ENCODE measurements at places on chromosomes 5 and 9.

- DNase-seq: no peak
Observed at GRCh38 chr9:18006591-18006990, 427.7 kb downstream of the SH3GL2 start.

- no peak for DNase-seq
Observed at GRCh38 chr5:37703841-37704241, 136.0 kb downstream of the GDNF start.

DNA sequence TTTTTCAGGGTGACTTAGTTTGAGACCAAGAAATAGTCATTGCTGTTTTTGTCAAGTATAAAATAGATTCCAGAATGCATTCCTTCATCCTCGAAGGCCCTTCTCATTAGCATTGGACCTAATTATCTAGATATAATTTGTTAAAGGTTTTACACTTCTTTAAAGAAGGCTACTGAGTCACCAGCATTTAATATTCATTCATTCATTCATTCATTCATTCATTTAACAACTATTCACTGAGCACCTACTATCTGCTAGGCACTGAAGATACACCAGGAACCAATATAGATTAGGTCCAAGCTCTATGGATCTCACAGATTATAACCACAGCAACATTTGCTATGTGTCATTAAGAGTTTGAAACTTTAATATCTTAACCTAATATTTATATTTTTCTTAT lies 11.1 kb upstream of the REEP5 start:
- DNase-seq: no peak

- DNase-seq: no peak
Observed at GRCh38 chr9:137315581-137316011, 13.5 kb upstream of the NRARP start.

DNA sequence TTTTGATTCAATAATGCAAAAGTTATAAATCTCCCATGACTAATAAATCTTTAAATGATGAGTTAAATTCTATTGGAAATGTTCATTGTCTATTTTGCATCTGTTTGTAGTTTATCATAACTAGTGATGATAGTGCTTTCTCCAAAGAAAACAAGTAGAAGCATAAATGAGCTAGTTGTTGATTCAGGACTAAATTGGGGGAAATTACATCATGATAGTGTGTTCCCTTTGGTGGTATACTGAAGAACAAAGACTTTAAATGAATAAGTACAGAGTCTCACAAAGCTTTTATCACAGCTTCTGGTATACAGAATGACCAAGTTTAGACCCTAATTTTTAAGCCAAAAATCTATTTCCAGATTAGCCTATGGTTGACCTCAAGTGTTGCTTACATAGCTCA lies 173.8 kb downstream of the MCTP1 start:
- no peak for DNase-seq

DNA sequence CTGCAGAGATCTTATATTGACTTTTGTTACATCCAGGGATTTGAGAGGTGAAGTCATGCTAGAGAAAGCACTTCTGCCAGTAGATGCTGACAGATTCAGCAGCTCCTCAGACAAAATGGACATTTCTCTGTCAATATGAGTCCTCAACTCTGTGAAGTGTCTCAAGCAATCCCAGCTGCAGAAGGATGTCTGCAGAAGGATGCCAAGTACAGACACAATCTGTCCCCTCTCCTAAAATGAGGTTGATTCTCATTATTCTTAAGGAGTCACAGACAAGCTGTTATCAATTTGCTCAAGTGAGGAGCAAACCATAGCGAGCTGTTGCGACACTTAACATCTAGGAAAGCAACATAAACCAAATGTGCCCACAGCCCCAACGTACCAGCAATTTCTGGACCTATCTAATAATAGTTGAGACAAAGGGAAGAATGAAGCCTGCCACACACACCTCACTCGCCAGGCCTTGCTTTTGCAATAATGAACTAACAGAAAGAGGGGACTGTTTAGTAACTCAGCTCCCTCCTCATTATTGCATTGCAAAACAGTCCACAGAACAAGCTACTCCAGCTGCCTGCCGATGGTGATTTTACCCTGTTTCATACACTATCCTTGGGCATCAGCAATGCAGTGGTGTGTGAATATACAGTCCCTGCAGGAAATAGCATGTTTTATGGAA lies 364.2 kb upstream of the PDE4D start:
- no peak for DNase-seq

- no peak for DNase-seq
Observed at GRCh38 chr5:91207248-91207647, 175.9 kb downstream of the ARRDC3 start.

DNA sequence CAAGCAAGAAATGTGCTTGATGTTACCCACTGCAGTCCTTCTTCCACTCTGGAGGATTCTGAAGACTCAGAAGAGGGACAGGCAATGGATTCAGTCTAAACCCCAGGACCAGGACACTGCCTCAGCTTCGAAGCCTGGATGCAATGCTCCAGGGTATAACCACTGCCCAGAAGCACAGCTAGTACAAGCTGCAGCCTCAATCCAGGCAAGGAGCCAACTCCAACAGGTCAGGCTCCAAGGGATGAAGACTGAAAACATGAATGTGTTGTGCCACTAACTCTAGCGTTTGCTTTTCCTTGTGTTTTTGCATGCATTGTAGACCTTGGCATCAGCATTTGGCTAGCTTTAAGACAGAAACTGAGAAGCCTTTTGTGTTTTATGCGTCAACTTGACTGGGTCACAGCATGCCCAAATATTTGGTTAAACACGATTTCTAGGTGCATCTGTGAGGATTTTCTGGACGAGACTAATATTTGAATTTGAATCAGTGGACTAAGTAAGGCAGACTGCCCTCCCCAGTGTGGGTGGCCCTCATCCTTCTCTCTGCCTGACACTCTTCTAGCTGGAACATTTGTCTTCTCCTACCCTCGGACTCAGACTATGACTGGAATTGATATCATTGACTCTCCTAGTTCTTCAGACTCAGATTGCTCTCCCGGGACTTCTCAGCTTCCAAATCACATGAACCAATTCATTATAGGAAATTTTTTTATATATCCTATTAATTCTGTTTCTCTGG lies 20.5 kb upstream of the GPX3 start:
- no peak for DNase-seq

DNA sequence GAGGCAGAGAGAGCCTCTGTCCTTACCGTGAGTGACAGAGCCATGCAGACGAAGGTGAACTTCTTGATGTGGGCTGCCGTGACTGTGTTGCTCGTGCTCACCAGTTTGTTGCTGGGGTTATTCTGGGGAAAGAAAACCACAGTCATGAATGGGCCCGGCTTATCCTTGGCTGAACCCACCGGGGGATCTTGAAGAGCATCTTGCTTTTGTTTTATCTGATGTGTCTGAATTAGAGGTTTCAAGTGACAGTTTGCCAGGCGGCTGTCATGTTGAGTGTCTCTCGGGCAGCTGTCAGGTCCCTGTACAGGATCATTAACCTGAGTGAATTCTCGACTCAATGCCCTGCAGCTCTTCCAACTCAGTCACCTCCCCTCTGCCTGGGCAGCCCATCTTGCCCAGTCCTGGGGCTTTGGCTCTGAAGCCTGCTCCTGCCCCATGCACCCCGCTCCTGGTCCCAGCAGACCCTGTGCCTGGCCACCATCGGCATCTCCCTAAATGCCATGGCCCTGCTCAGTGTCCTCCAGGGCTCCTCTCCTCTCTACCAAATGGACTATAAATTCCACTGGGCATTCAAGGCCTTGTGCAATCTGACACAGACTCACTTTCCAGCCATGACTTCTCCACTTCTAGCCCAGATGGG lies 77.4 kb downstream of the OTULIN start:
- no peak for DNase-seq

DNA sequence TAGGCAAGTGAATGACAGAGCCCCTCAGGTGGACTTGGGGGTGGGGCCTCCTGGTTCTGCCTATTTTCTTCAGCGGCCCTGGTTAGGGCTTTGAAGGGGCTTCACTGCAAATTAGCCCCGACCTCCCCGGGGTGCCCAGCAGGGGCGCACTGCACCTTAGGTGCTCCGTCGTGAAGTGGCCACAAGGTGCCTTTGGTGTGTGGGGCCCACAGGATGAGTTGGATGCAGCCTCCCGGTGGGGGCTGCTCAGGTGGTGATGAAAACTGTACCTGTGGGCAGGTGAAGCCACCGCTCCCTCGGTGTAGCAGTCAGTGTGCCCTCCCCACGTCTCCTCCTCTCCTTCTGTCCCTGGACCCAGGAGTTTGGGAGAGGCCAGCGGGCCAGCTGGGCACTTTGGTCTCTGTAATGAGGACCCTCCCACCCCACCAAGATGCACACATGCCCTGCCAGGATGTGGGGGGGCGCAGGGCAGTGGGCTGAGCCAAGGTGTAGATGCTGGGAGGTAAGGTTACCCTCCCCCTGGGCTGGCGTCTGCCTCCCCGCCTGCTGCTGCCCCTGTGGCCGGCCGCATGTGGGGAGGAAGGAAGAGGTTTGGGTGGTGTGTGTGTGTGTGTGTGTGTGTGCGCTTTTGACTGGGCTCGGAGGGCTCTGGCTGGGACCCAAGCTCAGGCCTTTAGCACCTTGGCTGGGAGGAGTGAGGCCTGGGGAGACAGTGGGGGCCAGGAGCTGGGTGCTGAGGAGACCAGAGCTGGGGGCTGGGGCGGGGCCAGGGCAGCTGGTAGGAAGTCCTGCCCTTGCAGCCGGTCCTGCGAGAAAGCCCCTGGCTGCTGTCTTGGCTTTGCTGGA lies 55.6 kb downstream of the RXRA start:
- DNase-seq: no peak

DNA sequence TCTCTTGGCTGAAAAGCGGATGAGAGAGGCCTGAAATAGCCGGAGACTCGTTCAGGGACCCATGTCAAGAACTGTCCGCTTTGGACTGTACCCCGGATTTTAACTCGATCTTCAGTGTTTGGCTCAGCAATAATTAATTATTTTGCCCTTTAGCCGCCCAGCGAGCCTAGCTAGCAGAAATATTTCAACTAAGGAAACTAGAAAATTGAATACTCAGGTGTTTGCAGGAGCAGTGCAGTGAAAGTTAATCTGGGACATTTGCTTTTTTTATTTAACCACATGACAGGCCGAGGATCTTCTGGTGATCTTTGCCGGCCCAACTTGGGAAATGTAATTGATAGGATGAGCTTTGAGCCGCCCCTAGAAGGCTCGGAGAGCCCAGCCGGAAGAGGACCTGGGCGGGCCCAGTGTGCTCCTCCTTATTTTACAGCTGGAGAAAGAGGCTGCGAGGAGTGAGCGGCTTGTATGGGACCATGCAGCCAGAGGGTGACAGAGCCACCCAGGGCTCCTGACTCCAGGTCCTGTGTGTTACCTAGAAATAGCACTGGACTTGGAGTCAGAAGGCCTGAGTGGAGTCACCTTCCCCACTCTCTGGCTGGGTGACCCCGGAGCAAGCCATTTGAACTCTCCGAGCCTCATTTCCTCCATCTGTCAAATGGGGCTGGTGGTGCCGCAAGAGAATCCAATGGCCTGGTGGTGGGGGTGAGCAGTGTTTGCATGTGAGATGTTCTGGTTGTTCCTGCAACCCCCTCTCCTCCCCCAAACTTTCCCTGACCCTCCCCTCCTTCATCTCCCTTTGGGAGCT lies 2.4 kb downstream of the PPARGC1B start:
- DNase-seq: no peak

GRCh38 chr9:4886698-4887097 lies 94.0 kb downstream of the RCL1 start:
- no peak for DNase-seq

DNA sequence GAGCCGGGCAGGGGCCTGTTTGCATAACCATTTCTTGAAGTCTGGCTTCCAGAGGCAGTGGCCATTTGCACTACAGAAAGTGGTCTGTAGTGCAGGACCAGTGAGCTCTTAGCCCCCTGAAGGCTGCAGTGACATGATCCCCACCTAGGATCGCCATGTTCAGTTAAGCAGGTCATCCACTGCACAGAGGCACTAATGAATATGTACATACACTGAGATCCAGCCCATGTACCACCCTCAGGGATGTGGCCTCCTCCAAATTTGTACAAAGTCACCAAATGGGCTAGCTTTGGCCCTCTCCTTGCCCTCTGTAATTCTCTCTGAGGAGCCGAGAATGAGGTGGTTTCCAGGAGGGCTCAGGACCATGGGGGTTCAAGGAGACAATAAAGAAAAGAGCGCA lies 8.3 kb upstream of the SUSD3 start:
- no peak for DNase-seq

DNA sequence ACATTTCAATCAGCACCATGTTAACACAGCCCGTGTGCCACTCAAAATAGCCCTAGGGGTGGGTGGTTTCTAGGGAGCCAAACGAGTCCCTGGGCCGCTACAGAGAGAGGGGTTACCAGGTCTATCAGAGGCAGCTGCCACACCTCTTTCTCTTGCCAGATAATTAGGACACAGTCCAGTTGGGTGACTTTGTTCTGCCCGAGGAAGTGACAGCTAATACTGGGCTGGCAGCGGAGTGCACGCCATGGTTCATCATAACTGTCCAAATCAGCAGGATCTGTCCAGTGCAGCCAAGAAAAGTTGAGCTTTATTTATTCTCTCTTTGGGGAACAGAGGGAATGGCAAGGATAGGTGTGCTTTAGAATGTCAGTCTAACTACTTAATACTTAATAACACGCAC lies 583.8 kb downstream of the BRINP1 start:
- DNase-seq: no peak

DNA sequence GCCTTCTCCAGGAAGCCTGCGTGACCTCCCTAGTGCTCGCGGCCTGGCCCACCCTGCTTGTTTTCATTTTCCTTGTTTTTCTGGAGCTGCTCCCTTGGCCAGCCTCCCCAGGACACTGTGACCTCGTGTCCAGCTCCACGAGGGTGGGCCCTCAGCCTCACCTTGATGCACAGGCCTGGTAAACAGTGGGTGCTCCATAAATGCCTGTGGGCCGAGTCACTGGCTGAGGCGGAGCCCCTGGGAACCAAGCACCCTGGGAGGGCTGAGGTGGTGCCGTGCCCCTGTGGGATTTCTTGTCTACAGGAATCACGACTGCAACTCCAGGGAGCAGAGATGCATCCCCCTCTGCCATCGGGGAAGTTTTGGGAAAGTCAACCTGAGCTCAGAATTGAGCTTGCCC lies 17.2 kb downstream of the FAM163B start:
- DNase-seq: no peak

DNA sequence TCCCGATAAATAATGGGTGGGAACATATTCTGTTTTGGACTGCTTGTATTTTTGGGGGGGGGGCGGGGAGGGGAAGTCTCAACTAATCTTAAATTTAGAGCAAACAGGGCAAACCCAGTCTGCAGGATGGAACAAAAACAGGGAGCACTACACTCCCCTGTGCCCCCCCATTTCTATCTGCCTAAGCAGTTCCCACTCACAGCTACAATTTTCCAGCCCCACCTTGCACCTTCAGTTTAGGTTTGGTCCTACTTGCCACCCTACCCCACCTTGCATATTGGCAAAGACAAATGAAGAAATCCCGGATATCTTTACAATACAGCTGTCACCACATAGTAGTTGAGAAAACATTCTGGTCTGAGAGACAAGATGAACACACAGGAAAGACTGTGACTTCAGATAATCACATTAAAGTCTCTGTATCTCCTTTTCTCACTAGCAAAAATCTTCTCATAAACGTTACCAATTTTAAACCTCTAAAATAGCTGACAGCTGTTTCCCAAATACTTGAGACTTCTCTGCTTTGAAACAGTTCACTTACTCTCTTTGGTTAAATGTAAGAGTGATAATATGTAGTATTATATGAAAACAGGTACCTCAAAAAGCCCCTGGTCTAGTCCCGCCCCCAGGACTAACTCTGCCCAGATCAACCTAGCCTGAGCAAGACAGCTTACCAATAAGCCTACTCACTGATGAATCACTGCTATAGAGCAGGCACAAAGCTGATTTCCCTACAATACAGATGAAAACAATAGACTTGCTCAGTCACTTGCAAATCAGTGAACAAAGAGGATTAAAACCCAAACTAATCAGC lies 5.2 kb upstream of the RAPGEF6 start:
- peak; percentile 58 for DNase-seq

All from stimulated activated CD4-positive, alpha-beta T cell treated with anti-CD3 and anti-CD28 coated beads, Interleukin-2, amount 100 ng/mL, for 4 hours (primary cell).